HL-60 (cell line): ENCODE measurements at places on chromosomes 13 and 19.
A peak's percentile ranks its signal among the peaks of the same experiment; 100 is the strongest.

DNA sequence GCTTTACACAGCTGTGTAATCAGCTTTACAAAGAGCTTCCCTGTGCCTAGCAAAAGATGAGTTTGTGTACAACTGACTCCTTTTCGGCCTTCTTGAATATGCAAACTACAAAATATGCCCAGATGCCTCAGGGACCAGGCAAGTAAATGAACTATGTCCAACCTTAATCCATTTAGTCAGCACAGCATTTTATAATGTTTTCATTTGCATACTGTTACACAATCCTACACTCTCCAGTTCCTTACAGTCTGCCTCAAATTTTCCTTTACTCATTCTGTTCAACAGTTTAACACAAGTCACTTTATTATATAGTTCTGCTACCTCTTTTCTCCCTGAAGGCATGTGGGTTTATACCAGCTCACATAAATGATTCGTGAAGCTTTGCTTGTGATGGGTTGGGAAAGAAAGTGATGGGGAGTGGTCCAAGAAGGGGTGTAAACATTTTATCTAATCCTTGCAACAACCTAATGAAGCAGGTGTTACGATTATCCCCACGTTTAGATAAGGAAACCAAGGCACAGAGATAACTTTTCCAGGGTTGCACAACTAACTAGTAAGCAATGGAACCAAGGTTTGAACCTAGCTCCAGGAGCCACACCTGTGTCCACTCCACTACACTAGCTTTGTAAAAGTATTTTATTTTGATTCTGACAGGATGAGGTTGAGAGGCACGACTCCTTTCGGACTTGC is 3.3 kb upstream of the USP12 start:
- no peak for DNase-seq

DNA sequence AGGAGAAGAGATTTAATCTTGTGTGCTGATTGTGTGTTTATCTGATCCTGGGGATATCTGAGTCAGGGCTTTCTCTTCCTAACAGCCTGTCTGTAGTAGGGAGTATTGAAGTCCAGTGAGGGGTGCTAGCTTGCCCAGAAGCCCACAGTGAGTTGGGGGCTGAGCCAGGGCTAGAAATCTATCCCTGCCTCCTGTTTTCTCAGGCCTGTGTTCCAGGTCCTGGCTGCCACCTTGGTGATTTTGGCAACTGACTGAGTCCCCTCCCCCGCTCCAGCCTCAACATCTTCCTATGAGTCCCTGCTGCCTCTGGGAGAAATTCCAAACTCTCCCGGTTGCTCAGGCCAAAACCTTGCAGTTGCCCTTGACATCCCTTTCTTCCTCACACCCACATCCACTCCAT is 7.7 kb upstream of the NOVA2 start:
- DNase-seq, result no peak

- no peak for DNase-seq
These were observed 20.9 kb upstream of the IGSF23 start for GRCh38 chr19:44592451-44592890.

DNA sequence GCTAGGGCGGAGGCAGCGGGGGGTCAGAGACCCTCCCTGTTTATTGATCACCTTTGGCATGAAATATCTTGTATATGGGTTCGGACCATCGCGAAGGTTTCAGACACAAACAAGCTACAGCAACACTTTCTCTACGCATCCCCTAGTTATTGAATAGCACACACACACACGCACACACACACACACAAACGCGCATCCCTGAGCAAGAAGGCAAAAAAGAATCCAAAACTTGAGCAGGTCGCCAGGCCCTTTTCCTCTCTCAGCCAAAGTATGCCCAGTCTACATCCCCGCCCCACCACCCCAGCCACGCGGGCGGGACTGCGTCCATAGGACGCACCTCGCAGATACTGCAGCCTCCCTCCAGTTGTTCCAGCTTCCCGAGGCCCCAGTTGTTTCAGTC is 16.0 kb downstream of the POU4F1 start:
- DNase-seq, result no peak

- DNase-seq, result no peak
These were observed 381.2 kb upstream of the SLITRK1 start for GRCh38 chr13:84263354-84264069.

DNA sequence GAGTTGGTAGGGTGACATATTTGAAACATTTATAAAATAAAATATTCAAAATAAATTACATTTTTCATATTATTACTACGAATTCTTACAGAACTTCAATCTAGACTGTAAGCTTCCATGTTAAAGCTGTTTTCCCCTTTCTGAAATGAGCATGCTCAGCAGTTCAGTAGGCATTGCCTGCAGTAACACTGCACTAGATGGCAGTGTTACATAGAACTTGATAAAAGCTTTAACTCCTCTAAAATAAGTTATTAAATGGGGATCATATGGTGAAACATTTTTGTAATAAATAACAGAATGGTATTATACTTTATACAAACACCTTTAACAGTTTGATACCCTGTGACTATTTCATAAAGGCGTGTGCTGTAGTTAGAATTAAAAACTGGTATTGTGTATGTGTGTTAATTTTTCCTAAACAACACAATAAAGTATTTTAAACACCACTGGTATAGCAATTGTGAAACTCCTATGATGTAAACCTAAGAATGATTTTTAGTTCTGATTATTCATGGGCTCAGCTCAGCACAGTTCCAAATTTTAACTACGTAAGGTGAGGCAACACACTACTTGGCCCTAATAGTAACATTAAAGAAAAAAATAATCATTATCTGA is 11.6 kb upstream of the GPR18 start:
- peak; percentile 73 for DNase-seq

GRCh38 chr13:41916173-41916954 is 44.5 kb downstream of the VWA8 start:
- DNase-seq, result peak; percentile 7

DNA sequence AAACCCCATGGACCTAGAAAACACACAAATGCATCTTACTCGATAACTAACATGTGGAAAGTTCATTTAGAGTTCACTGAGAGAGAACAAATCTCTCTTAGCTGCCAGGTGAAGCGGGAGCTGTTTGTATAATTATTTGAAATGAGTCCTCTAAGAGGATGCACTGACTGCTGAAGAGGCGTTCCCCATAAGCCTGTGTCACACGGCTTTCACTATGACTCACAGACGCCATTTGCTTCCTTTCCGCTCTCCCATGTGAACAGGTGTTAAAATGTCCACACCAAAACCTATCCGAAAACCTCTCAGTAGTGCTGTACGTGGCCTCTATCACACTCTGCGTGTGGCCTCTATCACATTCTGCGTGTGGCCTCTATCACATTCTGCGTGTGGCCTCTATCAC is 101.8 kb downstream of the SOX1 start:
- no peak for DNase-seq

DNA sequence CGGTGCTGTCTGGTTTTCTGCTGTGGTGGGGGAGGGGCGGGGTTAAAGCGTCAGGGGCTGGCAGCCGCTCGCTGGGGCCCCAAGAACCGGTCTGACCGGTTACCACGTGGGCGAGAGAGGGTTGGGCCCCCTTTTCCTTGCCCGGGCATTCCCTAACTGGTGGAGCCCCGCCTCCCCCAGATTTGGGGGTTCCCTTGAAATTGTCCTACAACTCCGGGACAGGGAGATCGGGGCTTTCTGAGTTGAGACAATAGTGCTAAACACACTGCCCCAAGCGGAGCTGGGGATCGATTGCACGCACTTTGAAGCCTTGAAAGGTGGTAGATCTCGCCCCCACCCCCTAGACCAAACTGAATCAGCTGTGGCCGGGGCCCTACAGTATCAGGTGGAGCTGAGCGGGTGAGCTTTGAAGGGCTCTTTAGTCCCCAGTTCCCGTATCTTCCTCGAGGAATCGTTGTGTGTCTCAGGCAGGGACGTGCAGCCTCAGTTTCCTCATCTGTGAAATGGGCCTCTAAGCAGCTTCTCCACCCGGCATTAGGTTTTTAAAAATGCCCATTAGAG is 4.8 kb downstream of the IER2 start:
- no peak for DNase-seq

- no peak for DNase-seq
These were observed 220.1 kb upstream of the SERP2 start for GRCh38 chr13:44153496-44153895.

DNA sequence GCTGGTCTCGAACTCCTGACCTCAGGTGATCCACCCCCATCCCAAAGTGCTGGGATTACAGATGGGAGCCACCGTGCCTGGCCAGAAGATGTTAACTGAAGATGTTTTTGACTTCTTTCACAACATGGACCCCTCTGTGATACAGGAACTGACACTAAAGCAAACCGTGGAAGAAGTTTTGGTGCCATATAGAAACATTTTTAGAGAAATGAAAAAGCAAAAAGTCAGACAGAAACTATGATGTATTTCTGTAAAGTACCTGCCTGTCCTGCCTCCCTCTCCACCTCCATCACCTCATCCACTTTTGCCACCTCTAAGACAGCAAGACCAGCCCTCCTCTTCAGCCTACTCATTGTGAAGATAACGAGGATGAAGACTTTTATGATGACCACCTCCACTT is 11.3 kb downstream of the FBXO27 start:
- no peak for DNase-seq

GRCh38 chr19:38819231-38819920 is 6.6 kb upstream of the LGALS4 start:
- no peak for DNase-seq

DNA sequence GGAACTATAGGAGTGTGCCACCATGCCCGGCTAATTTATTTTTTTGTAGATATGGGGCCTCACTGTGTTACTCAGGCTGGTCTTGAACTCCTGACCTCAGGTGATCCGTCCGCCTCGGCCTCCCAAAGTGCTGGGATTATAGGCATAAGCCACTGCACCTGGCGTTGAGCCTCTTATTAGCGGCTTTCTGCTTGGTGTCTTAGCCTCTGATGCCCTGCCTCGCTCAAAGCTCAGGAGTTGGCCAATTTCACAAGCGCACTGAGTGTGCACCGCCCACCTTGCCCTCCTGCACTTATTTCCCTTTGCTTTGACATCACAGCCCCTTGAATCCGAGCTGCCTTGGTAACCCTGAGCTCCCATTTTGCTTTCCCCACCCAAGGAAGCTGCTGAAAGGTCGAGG is 10.1 kb downstream of the YIPF2 start:
- DNase-seq, result no peak

GRCh38 chr13:49459580-49459979 is 15.5 kb downstream of the SETDB2 start:
- DNase-seq, result no peak

DNA sequence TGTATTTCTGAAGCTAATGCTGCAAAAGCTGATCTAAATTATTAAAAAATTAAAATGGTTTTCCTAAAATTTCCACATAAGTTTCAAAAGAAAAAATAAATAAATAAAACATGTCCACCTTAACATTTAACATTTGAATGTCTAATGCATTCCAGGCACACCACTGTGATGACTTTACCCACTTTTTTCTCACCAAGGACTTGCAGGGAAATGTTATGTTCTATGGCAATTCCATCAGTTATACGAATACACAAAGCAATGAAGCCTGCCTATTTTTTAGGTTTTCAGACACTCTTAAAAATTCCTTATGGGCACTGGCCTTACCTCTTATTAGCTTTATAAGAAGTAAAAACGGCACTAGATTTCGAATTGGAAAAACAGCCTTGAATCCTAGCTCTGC is 10.2 kb downstream of the TSC22D1 start:
- DNase-seq, result no peak

GRCh38 chr13:107035778-107036177 is 467.8 kb upstream of the ARGLU1 start:
- DNase-seq, result no peak
